ENCODE measurements at places on chromosomes 12 and 14.

GRCh38 chr12:89571491-89572195 lies 45.8 kb upstream of the POC1B start:
- no peak for DNase-seq

DNA sequence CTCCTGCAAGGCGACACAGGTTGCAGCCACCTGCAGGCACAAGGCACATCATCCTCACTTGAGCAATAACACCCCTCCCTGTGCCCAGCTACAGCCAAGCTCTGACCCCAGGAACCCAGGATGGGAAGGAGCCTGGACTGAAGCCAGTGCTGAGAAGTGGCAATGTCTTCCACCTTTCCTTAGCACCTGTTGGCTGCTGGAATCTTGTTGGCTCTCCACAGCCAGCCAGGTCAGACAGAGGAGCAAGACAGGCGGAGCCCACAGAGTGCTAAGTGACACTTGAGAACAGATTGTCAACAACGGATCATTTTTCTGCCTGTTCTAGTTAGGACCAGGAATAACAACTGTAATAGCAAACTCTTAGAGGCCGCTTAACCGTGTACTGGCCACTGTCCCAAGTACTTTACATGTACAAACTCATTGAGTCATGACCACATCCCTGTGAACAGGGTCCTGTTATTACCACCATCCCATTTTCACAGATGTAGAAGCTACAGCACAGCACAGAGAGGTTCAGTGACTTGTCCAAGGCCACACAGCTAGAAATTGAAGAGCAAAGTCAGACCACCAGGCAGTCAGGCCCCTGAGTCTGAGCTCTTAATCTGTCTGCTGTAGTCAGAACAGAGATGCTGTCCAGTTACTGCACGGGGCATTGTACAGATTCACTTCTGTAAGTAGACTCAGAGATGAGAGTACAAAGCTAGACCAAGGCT lies 45.6 kb downstream of the RNFT2 start:
- no peak for DNase-seq

DNA sequence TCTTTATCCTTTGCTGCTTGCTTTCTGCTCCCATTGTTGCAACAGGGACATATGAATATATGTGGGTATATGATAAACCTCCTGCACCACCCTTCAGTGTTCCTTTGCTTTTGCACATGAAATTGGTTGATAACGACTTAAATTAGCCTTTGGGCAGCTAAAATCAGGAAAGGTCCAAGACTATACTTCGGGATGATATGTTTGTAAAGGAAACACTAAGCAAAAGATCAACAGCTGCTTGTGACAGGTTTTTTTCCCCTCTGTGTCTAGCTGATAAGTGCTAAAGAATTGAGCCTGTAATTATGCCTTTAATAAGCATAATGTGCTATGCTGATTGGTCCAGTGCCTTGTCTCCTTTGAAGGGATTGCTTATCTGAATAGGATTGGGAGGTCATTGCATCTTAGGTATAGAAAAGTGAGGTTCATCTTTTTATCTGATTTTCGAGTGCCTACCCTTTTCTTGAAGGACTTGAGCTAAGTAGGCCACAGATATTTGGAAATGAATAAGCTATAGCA lies 59.4 kb downstream of the PPHLN1 start:
- no peak for DNase-seq

DNA sequence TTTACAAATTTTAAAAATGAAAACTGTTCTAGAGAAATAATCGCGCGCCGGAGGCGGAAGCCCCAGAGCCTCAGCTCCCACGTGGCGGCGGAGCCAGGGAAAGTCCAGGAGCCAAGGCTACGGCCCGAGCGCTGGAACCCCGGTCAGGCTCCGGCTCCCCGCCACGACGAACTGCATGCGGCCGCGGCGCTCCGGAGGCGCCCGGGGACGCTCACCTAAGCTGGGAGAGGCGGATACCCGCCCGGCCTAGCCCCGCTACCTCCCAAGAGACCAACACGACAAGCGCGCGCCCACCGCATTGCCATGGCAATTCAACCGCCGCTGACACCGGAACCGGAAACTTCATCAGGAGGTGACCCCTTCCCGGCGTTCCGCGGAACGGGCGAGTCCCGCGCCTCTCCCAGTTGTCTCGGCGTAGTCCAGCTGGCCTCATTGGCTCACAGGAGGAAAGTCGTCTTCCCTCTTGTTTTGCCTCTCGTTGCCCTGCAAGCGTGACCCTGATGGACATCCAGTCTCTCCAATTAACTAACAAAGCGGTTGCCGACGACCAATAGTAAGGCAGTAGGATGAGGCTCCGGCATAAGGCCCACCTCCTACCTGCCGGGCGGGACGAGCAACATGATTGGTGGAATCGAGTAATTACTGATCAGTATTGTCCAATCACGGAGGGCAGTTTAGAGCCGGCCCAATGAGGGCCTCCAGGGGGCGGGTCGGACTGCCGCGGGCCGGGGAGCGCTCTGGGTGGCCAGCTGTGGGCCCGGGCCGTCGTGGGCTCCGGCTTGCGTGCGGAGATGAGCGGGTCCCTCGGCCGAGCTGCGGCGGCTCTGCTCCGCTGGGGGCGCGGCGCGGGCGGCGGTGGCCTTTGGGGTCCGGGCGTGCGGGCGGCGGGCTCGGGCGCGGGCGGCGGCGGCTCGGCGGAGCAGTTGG lies at the start of gene GLRX5:
Gene GLRX5, plus strand, starts transcription at position 752 of the 927 bp plus-strand sequence. Its CDS starts 40 bp downstream, at position 792.
- DNase-seq, result peak; percentile 93

DNA sequence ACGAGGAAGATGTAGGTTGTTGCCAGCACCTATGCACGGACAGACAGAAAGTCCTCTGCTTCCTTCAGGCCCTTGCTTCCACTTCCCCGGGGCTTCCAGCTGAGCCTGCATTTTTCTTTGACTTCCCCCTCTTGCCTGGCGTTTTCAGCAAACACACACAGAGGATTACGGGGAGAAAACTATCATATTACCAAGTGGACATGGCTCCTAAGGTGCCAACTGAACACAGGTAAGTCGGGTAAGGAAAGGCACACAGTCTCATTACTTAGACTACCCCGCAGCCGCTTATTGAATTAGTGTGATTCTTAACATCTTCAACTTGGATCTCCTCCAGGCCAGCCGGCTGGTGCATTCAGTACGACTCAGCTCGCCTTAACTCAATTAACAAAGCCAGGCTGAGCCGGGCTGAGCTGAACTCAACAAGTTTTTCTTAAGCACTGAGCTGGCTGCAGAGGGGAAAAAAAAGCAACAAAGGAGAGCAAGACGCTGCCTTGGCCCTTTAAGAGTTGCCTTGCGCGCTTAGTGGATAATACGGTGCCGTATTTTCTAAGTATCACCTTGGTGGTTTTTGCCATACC lies 19.2 kb upstream of the MAP1LC3B2 start:
- DNase-seq, result no peak

DNA sequence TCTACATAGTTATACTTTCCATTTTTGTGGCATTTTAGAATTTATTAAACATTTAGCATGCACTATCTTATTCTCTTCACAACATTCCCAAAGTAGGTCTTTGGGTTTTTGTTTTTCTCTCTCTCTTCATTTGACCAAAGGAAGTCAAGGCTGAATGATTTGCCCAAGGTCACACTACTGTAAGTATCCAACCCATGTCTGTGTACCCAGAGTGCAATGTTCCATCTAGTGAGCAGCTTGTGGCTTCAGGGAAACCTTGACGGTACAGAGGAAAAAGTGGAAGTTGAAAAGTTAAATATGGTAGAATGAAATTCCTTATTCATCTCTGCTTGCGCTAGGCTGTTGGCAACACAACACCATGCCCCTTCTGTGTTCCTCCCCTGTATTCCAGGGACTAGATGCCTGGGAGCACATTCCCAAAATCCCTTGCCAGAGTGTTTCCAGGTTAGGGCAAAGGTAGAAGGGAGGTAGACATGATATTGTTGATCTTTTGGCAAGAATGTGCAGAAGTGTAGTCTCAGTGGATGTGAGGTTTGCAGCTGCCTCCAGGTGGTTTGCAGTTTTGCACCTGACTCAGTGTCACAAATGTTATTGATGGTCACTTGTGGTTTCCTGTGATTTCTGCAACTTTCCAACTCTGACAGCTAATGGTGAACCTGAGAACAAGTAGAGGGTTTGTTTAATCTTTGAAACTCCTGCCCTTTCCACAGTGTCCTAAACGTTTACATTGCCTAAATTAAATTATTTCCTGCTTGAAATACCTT lies 196.7 kb downstream of the RMST start:
- DNase-seq, result no peak

GRCh38 chr14:87457720-87458119 lies 535.3 kb downstream of the GALC start:
- no peak for DNase-seq

- no peak for DNase-seq
Observed at GRCh38 chr12:6666211-6666610, 3.3 kb upstream of the ING4 start.

DNA sequence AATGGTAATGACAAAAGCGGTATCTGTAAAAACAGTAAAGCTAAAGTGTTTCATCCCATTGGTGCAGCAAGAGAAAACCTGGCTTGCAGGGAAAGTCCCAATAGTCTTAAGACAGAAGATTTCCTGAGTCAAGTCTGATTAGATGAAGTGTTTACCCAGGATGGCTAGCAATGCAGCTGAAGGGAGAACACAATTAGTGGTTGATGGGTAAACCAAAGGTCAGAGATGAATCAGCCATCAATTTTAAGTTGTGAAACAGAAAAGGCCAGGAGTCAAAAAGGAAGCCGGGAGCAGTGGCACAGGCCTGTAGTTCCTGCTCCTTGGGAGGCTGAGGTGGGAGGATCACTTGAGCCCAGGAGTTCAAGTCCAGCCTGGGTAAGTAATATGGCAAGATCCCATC lies 52.6 kb downstream of the SEC23A start:
- DNase-seq, result no peak

DNA sequence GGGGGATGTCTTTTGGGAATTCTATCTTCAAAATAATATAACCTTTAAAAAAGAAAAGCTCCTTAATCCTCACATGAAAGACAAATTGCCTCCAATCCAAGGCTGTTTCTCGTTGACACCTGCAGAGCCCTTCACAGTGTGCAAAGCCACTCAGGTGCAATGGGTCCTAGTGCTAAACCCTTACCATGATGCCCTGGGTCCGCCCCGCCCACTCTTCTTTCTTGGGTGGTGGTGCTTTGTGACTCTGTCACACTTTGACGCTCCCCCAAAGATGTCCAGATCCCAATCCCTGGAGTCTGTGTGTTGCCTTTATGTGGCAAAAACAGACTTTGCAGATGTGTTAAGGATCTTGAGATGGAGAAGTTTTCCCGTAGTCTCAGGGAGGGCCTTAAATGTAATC lies 29.7 kb downstream of the CLMN start:
- no peak for DNase-seq

- no peak for DNase-seq
Observed at GRCh38 chr12:64699504-64700115, 59.6 kb downstream of the GNS start.

DNA sequence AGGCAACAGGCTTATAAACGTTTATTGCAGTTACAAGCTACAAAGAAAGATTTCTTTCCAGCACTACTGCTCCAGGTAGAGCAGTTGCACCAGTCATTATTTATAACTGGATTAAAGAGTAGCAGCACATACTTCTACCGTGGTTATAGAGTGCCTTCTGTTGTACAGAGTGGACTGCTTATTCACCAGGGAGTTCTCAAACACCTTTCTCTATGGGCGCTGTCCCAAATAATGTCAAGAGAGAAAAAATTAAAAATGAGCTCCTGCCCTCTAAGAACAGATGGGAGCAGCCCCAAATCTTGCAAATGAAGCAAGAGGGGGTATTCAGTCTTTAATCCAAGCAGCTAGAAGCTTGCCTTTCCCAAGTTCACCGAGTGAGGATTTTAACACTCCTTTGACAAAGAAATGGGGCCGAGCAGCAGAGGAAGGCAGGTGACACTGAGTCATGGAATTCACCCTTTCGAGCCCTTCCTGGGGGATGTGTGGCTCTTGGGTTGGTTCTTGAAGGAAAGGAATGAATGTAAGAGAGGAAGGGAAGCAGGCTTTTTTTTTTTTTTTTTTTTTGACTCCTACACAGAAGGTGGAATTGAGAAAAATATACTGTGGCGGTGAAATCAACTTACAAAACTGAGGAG lies 181.2 kb downstream of the PRKCH start:
- no peak for DNase-seq

GRCh38 chr14:99255621-99256482 lies 16.1 kb downstream of the BCL11B start:
- no peak for DNase-seq

DNA sequence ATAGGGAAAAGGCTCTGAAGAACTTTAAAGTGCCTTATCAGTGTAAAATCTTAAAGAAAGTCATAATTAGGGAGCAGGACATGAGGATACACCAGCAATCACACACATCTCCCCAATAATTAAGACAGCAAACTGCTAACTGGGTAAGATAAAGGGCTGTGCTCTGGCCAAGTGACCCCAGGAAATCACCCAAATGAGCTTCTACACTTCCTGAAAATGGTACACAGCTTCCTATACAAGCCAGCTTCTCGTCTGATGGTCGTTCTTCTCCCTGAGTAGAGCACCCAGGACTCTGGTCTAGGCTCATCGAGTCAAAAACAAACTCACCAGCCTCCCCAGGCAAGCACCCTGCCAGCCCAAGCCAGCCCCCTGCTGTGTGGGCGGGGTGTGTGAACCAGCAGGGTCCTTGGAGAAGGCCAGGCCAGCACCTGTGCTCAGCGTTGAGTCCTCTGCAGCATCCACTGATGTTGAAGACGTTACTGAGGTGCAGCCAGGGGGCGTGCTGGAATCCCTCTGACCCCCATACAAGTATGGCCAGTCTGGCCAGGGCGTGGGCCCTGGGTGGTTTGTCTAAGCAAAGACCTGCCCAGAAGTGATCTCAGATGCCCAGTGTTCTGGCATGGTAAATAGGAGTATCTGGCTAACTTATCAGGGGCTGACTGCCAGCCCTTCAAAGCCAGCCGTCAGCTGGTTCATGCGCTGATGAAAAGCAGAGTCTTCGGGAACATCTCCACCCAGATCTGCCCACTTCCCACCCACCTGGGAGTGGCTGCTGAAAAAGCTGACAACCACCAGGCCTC lies 41.4 kb downstream of the ACTN1 start:
- no peak for DNase-seq

GRCh38 chr12:119681728-119682638 lies 14.1 kb downstream of the PRKAB1 start:
- no peak for DNase-seq

- DNase-seq, result no peak
Observed at GRCh38 chr12:128365651-128366231, 98.8 kb downstream of the TMEM132C start.

GRCh38 chr12:113040722-113041171 lies 15.8 kb upstream of the DTX1 start:
- DNase-seq, result no peak

GRCh38 chr12:125287155-125287847 lies 222.1 kb downstream of the AACS start:
- no peak for DNase-seq

- DNase-seq, result no peak
Observed at GRCh38 chr12:26492406-26492805, 297.0 kb downstream of the SSPN start.
